ENCODE measurements at places on chromosomes 16 and 17.

DNA sequence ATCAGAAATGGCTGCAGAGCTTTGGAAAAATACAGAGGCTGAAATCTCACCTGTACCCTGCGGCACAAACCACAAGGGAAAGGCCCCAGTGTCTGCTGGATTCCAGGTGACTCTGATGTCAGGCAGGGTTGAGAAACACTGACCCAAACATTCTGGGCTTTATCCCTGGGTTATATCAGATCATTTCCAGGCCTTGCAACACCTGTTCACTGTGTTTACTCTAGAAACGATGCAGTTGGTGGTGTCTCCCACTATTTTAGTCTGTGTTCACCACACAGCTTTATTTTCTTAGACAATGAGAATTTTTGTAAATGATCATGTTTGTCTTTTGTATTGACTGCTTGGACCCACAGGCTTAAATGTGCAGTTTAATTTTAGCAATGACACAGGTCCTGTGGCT lies 151.5 kb upstream of the SDK2 start:
- DNase-seq, result no peak

- DNase-seq, result no peak
Observed at GRCh38 chr17:57948169-57948554, 7.0 kb downstream of the CUEDC1 start.

DNA sequence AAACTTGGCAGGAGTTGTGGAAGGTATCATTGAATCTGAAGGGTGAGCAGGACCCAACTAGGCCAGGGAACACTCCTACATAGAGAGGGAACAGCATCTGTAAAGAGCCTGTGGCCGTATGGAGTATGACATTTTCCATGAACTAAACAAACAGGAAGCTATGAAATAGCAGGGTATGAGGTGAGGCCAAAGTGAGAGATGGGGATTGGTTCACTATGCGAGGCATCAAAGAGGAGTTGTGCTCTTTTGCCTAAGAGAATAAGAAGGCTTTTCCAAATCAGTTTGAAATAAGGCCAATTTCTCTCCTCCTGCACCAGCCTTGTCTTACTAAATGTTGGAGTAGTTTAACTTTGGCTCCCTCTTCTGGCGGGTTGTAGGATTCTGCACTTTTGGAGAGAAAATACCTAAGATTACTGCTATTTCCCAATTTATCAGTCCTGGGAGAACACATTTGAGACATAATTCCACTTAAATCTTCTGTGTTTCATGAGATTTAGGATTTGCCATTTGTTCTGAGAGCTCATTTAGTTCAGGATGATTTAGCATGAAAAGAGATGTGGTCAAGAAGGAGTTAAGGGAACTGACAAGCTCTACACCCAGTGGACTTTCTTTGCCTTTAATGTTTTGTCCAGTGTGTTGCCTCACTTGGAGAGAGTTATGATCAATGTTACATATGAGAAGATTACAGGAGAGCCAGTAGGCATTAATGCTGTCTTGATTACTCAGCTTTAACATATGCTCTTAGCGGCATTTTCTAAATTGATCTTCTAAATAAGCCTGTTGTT lies 55.4 kb downstream of the TNRC6C start:
- peak; percentile 63 for DNase-seq

GRCh38 chr17:18093616-18094408 lies 6.1 kb downstream of the DRG2 start:
- DNase-seq, result peak; percentile 80

GRCh38 chr17:61376931-61377838 lies 22.5 kb upstream of the TBX2 start:
- no peak for DNase-seq

GRCh38 chr17:64281962-64282752 lies 19.1 kb upstream of the TEX2 start:
- peak; percentile 69 for DNase-seq

GRCh38 chr16:80936410-80936809 lies 70.3 kb downstream of the CMC2 start:
- no peak for DNase-seq

DNA sequence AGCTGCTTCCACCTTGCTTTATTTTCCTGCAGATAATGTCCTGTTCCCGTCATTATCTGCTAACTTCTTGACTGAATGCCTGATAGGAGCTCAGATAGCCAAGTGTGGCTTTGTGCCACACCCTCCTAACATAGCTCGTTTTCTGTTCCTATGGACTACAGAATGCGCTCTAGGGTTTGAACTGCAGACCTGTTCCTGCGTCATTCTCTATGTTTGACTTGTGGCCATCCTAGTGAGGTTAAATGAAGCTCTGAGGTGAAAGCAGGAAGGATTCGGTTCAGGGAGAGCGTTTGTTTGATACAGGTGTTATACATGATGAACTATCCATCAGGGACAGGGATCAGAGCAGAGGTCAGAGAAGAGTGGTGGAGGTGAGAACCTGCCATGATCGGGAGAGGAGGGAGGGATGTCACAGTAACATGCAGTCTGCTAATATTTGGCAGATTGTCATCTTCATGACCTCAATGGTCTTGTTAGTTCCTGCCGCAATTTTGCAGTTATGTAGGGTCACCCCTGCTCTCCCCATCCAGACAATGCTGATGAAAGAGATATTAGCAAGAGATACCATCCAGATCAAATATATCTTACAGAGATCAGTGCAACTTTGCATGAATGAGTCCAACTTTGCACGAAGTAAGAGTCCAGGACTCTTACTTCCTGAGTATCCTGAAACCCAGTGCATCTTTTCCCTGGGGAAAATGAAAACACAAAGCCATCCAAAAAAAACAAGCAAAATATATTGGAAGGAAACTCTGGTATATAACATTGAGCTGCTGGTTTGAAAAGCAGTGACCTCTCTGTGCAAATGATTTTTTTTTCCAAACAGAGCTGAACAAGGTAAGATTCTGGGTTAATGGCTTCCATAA lies 32.8 kb downstream of the MPHOSPH6 start:
- DNase-seq, result no peak

DNA sequence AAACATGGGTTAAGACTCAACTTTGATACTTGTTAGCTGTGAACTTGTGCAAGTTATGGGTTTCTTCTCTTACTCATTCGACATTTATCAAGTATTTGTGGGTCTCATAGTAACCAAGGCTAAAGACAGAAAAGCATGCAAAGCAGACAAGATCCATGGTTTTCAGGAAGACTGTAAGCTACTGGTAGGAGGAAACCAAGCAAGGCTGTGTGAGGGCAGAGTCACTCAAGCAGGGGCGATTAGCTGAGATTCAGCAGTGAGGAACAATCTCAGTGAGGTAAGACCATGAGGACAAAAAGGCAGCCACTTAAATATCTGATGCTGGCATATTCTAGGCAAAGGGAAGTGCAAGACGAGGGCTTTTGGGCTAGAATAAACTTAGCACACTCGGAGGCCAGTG lies 29.5 kb downstream of the MBTD1 start:
- DNase-seq, result peak; percentile 36

DNA sequence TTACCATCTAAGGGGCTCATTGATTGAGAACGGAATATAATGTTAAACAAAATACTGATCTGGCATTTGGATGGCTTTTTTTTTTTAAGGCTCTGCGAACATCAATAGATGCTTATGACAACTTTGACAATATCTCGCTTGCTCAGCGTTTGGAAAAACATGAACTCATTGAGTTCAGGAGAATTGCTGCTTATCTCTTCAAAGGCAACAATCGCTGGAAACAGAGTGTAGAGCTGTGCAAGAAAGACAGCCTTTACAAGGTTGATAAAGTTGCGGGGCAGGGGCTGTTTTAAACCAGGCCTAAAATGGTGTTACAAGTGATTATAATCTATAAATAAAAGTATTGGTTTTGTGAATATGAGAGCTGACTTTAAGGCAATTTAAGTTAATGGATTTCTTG lies 22.3 kb downstream of the PTRH2 start:
- no peak for DNase-seq

DNA sequence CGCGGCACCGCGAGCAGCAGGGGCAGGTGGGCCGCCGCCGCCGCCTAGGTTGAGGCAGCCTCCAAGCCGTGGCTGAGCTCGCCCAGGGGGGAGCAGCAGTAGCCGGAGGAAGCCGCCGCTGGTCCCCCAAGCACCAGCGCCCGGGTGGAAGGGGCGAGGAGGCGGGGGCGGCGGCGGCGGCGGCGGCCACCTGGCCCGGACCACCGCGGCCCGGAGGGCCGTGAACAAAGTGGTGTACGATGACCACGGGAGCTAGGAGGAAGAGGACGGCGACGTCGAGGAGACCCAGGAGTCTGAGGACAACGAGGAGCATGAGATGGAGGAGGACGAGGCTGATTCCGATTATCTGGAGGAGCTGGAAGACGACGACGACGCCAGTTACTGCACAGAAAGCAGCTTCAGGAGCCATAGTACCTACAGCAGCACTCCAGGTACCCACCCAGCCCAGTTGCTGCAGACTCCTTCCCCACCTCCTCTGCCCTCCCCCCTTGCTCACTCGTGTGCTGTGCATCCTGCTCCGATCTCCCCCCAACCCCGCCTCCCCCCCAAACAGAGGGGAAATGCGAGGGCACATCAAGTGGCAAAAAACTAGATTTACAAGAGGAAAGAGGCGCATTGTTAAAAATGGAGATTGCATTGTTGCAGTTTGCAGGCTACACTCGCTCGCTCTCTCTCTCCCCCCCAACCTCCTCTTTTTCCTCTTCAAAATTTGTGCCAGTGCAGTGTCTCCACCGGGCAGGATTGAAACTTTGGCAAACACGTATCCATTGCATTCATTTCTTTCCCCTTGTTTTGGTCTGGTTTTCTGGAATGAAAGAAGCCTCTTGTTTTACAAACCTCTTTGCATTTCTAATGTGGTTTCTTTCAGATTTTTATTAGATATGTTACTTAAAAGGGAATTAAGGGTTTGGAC lies 41.8 kb upstream of the AMZ2 start:
- no peak for DNase-seq

DNA sequence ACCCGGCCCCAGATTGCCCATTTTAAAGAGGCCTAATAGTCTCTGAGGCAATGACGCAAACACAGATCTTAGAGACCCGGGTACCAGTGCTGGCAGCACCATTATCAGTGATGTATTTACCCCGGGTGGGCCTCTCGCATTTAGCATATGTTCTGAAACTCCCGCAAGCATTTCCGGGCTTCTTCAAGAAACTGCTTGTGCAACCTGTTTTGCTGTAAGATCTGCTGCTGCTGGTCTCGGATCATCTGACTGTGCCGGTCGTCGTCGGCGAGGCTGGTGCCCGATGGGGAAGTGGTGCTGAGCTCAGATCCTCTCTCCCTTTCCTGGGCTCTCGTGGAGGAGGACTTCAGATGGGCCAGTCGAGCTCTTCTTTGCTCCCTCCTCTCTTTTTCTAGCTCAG lies 12.5 kb downstream of the CEP295NL start:
- no peak for DNase-seq

DNA sequence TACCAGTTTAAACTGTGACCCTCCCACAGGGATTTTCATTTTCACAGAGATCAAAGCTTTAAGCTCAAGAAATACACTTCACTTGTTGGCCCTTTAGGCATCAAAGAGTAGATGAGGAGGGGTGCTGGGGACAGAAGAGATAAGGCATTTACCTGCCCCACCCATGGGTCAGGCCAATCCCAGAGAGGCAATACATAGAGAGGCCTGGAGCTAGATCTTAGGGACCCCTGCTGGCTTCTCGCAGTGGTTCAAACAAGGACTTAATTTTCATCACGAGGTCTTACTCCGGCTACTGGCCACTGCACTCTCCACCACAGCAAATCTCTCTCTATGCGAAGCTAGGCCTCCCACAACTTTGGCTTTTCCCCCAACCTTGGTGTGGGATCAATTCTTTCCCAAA lies 46.6 kb downstream of the NOG start:
- no peak for DNase-seq

DNA sequence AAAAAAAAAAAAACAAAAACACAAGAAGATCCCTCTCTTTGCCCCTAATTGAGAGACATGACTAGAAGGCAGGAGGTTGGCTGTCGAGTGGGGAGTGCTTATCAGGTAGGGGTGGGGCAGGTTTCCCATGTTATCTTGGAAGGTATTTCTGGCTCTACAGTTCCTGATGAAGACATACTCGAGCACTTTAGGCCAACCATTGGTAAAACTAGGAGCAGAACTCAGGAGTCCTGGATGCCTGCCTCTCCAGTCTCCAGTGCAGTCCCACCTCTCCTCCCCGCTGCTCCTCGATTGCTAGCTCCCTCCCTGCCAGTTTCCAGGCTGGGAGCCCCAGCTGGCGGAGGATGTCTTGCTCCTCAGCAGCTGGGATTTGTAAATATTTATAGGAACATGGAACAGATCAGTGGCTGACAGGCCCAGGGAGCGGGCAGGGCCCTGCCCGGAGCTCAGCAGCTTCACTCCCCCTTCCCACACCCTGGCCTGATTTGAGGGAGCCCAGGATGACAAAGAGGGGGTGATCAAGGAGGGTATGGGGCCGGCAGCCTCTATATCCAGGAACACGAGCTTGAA lies 11.4 kb upstream of the C1QL1 start:
- DNase-seq, result no peak

DNA sequence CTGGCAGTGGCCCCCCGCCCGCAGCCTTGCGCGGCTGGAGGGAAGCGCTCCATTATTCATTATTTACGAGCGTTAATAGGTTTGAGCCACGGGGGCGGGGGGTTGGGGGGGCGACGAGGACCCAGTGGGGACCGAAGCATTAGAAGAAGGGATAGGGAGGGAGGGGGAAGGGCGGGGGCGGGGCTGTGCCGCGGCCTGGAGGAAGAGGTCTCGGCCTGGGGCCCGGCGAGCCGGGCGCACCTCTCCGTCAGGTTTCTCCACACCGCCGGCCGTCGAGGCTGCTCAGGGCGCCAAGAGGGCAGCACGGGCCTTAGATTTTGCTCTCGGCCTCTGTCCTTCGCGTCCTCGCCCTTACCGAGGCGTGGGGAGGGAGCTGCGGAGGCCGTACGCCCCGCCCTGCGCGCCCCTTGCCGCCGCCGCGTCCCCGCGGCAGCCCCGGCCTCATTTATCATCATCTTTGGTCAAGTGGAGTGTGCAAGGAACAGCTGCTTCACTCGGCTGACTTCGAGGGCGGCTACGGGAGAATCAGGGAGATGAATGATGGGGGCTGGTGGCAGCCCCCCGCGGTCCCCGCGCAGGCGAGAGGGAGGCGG lies 54.2 kb downstream of the SREBF1 start:
- peak; percentile 13 for DNase-seq

DNA sequence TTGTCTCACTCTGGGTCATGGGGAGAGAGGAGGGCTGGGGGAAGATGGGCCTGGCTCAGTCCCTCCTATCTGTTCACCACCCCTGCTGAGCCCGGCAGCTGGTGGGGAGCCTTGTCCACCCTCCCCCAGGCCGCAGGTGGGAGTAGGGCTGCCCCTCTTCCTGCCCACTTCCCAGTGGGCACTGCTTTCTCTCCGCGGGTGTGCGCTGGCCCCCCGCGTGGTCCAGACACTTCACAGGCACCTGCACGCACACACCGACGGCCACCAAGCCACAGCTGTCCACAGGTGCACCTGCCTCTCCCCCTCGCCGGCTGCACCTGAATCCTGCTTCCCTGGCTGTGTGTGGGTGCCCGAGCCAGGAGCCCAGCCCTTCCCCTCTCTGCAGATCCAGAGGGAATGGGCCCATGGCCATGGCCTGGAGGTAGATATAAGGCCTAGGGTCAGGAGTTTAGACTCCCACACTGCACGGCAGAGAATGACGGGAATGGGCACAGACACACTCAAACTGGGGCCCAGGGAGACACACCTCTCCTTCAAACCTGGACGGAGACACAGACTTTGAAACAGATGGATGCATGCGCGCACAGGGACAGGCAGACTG lies 2.0 kb downstream of the NHERF2 start:
- no peak for DNase-seq

GRCh38 chr16:1963806-1964505 lies 670 bp downstream of the RPS2 start:
- DNase-seq, result peak; percentile 55

Measured in kidney tubule cell (primary cell).